T-helper 2 cell (primary cell): ENCODE measurements at places on chromosomes 5 and 9.
A peak's percentile ranks its signal among the peaks of the same experiment; 100 is the strongest.

- DNase-seq: no peak
These were observed 40.6 kb downstream of the ZNF484 start for GRCh38 chr9:92837191-92837590.

GRCh38 chr5:78958672-78959445, 26.3 kb downstream of the ARSB start:
- no peak for DNase-seq

GRCh38 chr9:137454145-137454596, 5.0 kb downstream of the NSMF start:
- DNase-seq: peak; percentile 34

DNA sequence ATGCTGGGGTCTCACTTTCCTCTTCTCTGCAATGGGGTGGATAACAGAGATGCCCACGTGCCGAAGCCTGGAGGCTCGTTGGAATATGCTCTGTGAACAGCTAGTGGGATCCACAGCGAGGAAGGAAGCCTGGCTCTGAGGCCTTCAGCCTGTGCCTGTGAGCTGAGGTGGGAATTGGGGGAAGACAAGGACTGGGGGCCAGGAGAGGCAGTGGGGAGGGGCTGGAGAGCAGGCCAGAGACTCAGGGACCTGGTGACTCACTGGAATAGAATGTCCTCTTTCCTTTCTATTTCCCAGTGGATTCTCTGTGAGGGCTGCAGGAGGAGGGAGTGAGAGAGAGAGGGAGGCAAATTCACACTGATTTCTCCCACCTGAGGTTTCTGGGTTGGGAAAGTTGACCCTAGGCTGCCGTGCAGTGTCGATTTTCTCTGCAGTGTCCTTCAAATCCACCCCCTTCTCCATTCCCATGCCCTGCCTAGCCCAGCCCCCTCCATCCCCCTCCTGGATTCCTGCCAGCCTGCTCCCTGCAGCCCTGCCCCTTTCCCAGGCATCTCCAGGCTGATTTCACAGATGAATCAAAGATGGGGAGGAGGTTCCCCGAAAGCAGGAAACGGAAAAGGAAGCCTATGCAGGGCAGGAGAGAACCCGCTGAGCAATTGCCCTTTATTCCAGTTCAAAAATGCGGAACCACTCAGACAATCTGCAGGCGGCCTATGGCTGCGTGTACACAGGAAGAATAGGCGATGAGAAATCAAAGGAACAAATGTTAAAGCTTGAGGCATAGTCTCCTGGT, 1.4 kb upstream of the SPAAR start:
- DNase-seq: no peak

DNA sequence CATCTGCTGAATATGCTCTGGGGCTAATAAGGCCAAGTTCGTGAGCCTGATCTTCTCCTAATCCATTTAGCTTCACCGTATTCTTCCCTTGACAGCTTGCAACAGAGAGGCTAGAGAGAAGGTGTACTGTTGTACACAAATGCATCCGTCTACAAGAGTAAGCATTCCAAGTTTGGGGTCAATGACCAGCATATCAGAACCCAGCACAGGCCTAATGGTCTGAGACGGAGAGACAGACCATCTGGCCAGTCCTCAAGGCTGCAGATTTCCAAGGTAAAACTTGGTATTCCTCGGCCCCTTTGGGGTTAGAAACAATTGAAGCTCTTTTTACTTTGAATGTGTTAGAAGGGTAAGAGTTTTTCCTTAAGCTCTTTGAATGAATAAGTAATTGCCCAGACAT, 481.2 kb upstream of the KLF4 start:
- DNase-seq: no peak

DNA sequence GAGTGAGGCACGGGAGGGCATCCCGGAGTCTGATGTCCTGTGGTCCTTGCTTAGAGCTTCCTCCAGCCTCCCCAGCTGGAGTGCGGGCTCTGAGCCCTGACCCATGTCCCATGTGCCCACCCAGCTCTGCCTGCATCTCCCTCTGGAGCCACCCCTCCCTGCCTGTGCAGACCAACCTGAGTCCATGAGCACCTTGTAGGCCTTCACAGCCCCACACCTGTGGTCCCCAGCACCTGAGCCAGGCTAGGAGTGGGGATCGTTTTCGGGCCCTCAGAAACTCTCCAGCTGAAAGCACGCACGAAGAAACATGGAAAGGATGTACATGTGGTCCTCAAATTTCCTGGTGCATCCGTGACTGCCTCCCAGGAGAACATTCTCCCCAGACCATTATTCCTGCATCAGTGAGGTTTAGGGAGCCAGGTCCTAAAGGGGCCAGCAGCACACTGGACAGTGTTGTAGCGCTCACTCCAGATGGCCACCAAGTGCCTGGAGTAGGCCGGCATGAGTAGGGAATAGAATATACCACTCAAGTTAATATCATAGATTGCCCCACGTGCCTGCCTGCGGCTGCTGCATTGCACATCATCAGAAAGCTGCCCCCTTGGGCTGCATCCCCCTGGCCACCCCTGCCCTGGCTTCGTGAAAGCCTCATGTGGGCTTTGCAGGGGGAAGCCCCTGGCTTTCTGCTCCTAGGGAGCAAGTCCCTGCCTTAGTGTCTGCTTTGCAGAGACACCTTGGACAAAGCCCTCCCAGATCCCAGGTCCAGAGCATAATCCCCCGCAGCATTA, 80.6 kb downstream of the WNK2 start:
- no peak for DNase-seq

DNA sequence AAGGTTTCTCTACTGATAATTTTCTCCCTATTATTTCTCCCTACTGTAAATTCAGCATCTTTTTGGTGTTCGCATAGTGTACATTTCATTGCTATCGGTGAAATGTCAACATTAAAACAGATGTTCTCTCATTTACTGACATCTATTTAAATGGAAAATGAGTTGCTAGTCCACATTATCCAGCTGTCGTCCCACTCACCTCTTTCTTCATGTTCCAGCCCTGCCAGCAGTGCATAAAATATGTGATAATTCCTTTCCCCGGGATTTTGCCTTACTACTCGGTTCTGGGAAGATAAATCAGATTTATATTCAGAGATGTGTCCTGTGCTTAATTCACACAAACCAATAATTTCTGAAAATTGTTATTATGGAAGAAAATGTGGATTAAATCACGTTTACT, 155.8 kb downstream of the MYO10 start:
- no peak for DNase-seq

DNA sequence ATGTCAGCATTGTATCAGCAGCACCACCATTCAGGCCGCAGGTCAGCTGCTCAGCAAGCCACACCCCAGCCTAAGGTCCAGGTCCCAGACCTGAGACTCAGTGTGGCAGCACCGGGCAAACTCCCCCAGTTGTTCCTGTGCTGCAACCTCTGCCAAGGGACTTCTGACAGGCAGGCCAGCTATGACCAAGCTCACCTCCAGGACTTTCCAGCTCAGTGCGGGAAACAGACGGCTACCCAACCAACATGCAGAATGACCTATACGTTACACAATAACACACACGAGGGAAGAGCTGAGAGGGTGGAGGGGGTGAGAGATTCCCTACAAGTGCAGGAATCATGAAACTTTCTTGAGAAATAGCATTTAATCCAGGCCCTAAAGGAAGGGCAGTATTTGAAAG, 143.7 kb downstream of the FSTL4 start:
- DNase-seq: no peak

DNA sequence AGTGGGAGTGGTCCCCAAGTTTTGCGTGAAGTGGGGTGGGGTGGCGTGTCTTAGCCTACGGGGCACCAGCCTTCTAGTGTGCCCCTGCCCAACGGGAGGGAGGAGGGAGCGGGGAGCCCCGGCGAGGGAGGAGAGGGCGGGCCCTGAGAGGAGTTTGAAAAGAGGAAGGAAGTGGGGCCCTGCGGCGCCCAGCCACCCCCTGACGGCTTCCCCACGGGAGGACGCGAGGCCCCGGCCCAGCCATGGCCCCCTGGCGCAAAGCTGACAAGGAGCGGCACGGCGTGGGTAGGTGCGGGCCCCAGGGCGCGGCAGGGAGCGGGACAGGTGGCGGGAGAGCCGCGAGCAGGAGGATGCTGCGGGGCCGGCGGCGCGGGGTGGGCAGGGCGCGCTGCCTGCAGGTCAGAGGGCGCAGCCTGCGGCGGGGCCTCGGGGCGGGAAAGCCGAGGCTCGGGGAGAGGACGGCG, at the start of gene DOCK2:
DOCK2 (plus strand) TSS at position 191 of the 464 bp plus-strand sequence; CDS start at position 243, 52 bp downstream.
- DNase-seq: peak; percentile 30

GRCh38 chr9:9746826-9747225, 866.0 kb downstream of the PTPRD start:
- DNase-seq: no peak

GRCh38 chr5:45038366-45038987, 229.7 kb downstream of the MRPS30 start:
- peak; percentile 3 for DNase-seq

- no peak for DNase-seq
These were observed 412.9 kb downstream of the CHSY3 start for GRCh38 chr5:130316971-130317680.

DNA sequence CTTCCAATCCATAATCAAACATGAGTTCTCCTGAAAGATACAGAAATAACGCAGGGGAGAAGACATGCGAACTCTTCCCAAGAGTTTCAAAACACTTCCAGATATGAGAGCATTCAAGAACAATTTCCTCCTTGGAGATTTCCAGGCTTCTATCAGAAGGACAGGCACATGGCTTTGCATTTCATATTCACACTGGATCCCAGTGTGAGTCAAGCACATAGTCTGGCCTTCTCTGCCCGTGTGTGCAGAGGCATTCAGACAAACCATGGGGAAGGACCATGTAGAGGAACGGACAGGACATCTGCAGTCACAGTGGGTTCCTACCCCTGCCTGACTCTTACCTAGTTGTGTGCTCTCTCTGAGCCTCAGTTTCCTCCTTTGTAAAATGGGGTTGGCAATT, 384.5 kb downstream of the NTRK2 start:
- no peak for DNase-seq

DNA sequence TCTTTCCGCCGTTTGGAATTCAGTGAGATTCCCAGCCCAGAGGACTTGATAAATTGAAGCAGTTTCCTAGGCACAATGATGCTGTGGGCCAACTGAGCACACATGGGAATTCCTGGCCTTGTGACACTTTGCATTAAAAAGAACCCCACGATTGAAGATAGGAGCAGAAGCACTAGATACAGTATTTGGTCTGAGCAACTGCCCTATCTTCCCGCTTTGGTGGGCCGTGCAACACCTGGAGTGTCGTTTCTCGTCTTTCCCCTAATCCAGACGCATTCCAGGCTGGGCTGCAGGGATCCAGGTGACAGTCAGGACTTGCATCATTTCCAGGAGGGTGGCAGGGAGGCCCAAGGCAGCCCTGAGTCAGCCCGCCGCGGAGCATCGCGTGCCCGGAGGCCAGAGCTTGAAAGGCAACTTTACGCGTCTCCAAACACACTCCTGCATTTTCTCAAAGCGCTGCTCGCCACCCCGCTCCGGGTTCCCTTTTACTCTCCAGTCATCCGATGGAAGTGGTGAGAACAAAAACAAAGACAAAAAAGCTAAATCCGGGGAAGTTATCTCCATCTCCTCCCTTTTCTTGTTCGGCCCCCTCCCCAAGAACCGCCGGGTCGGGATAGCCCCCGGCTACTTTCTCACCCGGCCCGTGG, 753 bp upstream of the STC2 start:
- no peak for DNase-seq

DNA sequence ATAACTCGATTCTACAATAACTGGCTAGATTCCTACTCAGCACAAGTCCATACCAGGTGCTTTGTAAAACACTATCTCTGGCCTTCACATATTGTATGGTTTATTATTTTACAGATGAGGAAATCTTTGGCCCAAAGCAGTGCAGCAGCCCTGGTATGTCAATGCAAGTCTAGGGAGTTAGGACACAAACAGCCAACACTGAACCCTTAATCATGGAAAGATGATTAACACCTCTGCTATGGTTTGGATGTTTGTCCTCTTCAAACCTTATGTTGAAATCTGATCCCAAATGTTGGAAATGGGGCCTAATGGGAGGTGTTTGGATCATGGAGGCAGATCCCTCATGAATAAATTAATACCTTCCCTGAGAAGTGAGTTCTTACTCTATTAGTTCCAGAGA, 76.6 kb downstream of the MAPKAP1 start:
- DNase-seq: no peak
